KG1 (cell line): ENCODE measurements at places on chromosomes 7 and 10.

DNA sequence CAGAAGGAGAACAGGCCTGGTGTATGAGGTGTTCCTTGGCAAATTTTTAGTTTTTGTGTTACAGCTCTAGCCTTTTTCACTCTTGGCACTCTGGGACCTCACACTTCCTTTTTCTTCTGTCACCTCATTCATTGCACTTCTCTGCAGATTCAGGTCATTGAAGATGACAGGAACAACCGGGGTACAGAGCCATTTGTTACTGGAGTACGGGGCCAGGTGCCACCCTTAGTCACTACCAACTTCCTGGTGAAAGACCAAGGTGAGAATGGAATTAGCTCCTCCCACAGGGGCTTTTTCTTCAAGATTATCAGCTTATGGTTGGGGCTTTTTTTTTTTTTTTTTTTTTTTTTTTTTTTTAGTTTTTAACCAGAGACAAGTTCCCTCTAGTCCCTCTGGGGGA, 18.5 kb upstream of the CHCHD1 start:
- no peak for DNase-seq

DNA sequence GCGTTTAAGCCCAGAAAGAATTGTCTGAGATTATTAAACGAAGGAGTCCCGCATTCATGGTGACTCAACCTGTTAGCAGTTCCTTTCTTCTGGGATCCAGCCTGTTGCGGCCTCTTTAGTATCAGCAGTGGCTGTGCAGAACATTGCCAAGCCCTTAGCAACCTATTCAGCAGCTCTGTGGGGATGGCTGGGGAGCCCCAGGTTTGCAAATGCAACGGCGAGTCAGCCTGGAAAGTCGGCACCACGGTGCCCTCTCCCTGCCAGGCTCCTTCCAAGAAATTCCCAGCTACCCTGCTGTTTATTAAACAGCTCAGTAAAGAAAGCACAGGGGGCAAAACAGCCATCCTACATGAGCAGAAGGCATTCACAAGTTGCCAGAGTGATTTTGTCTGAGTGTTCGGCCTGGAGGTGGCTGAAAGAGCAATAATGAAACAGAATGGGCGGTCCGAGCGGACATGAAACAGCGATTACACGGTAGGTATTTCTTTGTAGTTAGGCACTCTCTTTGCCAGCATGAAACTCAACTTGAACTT, 198.3 kb downstream of the BAMBI start:
- no peak for DNase-seq

DNA sequence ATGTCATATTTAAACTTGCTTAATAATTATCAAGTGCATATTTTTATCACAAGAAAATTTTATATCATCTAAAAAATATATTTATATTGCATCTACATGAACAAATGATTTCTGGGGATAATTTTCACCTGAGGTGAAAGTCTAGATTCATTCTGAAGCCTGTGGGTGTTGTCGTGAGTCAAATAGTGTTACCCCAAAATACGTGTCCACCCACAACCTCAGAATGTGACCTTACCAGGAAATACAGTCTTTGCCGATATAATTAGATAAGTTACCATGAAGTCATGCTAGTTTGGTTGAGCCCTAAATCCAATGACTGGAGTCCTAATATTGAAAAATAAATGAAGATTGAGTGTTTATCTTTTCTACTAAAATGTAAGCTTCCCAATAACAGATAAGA, 203.0 kb upstream of the MDFIC start:
- DNase-seq: no peak

DNA sequence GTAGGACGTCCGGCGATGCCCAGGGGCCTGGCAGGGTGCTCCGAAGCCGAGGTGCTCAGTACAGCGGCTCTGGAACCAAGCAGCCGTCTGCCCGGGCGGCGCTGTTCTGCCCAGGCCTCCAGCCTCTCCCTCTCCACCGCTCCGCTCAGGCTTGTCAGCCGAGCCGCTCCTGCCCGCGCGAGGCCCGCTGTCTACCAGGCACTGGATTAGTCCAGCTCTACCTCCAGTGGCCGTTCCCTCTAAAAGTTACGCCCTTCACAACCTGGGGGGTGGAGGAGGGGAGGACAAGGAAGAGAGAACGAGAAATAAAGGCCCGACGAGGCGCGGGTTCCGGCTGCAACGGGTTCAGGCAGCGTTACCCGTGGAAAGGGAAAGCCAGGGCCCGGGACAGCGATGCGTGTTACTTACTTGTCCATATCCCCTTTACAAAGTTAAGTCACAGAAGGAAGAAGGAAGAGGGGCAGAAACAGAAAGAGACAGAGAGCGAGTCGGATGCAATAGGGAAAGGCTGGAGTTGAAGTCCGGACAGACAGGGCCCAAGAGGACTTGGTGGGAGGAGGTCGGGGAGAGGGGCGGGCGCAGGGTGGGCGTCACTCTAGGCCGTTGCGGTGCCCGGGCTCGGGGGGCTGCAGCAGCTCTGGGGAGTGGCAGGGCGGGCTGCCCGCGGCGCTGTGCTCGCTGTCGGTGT, 2.8 kb downstream of the SP8 start:
- no peak for DNase-seq

GRCh38 chr10:91879515-91880170, 29.6 kb downstream of the FGFBP3 start:
- no peak for DNase-seq

DNA sequence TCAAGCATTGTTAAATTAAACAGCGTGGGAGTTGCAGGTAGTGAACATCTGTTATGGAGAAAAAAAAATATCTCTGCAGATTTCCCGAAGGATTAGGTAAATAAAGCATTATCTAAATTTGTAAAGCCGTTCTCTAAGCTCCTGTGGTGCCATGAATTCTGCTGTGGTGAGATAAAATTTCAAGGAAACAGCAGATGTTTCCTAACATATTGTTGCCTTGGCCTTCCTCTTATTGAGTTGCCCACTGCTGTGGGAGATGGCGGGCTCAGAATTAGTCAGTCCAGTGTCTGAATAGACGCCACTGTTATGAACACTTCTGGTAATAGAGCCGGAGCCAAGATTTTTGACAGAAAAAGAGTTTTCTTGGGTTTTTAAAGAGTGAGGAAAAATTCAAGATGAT, 82.6 kb upstream of the ELMO1 start:
- no peak for DNase-seq

DNA sequence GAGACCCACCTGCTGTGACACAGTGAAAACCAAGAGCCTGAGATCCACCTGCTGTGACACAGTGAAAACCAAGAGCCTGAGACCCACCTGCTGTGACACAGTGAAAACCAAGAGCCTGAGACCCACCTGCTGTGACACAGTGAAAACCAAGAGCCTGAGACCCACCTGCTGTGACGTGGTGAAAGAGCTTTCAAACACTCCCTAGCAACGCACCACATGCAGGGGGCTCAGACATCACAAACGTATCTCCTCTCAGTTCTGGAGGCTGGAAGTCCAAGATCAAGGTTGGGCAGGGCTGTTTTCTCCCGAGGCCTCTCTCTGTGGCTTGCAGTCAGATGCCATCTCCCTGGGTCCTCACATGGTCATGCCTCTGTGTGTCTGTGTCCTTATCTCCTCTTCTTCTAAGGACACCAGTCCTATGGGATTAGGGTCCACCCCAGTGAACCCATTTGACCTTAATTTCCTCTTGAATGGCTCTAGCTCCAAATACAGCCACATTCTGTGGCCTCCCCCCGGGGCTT, 43.8 kb downstream of the INSIG1 start:
- DNase-seq: no peak

DNA sequence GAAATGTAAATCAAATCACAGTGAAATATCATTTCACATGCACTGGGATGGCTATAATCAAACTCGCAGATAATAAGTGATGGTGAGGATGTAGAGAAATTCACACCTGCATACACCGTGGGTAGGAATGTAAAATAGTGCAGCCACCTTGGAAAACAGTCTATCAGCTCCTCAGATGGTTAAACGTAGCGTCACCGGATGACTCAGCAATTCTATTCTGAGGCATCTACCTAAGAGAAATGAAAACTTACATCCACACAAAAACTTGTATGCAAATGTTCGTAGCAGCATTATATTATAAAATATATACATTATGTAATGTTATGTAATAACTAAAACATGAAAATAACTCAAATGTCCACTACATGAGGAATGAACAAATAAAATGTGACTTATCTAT, 38.9 kb downstream of the SH3PXD2A start:
- DNase-seq: no peak

DNA sequence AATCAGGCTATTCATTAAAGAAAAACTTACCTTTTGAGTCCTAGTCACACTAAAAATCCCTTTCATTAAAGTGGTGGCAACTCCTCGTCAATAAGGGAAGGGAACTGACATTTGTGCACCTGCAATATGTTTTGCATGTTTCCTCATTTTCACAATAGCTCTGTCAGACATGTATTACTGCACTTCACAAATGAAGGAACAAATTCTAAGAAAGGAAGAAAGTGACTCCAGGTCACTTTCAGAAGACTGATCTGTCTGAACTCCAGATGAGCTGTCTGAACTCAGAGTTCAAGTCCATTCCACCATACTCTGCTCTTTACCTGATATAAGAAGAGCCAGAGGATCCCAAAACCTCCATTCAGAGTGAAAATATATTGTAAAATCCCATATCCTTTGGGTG, 50.3 kb upstream of the GSAP start:
- DNase-seq: no peak

DNA sequence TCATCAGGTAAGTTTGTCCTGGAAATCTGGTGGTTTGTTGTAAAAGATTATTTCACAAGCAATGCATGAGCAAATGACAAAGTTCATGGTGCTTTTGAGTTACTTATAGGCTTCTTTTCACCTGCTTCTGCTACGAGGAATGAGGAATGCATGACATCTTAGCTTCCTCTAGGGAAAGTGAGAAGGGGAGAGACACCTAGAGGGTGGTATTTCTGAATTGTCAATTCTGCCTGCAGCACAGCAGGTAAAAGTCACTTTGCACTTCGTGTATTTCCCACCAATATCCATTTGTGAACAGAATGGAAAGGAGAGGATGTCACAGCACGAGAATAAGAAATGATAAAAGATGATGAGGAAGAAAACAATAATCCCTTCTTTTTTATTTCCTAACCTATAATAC, 153.4 kb upstream of the FEZF1 start:
- no peak for DNase-seq

DNA sequence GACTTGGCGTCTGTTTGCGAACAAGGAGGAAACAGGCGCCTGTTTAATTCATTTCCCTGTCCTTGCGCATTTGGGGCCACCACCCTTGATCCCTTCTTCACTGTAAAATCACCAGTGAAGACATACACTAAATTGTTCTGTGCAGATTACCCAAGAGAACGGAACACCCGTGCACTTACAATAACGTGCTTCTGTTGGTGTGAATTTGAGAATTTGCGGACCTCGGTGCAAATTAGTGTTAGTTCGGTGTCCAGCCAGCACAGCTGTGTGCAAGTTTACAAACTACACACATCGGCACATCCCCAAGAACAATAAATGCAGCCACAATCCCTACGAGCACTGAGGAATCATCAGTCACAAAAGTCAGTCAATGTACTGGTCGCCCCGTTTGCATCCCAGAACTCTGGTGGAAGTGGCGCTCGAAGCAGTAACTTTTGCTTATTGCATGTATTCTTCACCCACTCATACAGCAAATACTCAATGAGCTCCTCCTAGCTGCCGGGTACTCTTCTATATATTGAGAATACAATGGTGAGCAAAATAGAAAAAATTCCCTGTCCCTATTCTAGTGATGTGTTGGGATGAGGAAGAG, 786 bp upstream of the CNOT4 start:
- no peak for DNase-seq

GRCh38 chr7:128961030-128961659, 23.4 kb downstream of the IRF5 start:
- no peak for DNase-seq

- no peak for DNase-seq
These were observed 569.1 kb downstream of the ANKRD7 start for GRCh38 chr7:118793582-118793981.

DNA sequence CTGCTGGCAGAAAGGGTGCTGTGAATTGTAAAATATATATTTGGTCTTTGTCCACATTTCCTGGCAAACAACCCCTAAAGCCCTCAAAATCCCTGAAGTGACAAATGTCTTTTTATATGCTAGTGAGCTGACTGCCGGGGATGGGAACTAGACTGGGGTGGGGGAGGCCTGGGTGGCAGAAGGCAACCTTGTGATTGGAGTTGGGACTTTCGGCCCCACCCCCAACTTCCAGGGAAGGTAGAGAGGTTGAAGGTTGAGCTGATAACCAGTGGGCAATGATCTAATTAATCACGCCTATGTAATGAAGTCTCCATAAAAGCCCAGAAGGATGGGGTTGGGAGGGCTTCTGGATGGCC, 2.7 kb downstream of the EPHA1 start:
- DNase-seq: no peak

- no peak for DNase-seq
These were observed 432.9 kb downstream of the GATA3 start for GRCh38 chr10:8487346-8487745.

DNA sequence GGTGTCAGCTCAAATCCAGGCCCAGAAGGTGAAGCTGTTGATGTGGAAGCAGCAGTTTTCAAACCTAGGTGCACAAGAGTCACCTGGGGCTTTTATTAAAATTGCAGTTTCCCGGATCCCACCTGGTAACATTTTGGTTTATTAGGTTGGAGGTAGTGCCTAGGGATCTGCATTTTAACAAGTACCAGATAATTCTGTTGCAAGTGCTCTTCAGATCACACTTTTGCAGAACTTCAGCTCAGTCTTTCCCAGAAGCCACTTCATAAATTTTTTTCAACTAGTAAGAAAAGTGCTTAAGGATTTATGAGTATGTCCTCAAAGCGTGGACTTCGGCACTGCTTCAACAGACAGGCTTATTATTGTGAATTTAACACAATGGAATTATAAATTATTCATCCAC, 213.8 kb downstream of the ADRA2A start:
- DNase-seq: no peak

DNA sequence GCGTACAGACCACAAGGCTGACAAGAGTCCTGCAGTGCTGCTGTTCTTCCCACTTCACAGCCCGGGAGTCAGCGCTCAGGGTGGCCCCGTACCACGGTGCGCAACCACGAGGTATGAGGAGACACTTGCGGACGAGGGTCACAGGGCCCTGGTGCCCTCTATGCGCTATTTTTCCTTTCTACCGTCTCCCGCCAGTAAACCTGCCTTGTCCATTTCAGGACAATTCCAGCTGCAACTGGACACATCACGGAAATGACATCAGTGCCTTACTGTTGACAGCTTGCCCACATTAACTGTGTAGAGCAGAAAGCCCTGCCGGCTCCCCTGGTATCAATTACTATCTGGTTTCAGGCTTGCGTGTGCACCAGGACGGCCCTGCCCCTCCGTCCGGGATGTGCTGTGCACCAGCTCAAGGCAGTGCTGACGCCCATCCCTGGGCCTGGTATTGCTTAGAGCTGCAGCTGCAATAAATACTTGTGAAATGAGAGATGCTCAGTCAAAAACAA, 65.1 kb downstream of the ZRANB1 start:
- no peak for DNase-seq

- DNase-seq: no peak
These were observed 147.0 kb downstream of the NRP1 start for GRCh38 chr10:33187427-33187999.

GRCh38 chr10:110016039-110016438, 8.3 kb downstream of the ADD3 start:
- no peak for DNase-seq

- no peak for DNase-seq
These were observed 22.8 kb upstream of the GOLGA7B start for GRCh38 chr10:97826892-97827291.
